NK-92 treated with Interleukin-12 subunit alpha and Interleukin-12 subunit beta, amount 100 ng/mL, for 24 hours (cell line): ENCODE measurements at places on chromosomes 1 and 21.

DNA sequence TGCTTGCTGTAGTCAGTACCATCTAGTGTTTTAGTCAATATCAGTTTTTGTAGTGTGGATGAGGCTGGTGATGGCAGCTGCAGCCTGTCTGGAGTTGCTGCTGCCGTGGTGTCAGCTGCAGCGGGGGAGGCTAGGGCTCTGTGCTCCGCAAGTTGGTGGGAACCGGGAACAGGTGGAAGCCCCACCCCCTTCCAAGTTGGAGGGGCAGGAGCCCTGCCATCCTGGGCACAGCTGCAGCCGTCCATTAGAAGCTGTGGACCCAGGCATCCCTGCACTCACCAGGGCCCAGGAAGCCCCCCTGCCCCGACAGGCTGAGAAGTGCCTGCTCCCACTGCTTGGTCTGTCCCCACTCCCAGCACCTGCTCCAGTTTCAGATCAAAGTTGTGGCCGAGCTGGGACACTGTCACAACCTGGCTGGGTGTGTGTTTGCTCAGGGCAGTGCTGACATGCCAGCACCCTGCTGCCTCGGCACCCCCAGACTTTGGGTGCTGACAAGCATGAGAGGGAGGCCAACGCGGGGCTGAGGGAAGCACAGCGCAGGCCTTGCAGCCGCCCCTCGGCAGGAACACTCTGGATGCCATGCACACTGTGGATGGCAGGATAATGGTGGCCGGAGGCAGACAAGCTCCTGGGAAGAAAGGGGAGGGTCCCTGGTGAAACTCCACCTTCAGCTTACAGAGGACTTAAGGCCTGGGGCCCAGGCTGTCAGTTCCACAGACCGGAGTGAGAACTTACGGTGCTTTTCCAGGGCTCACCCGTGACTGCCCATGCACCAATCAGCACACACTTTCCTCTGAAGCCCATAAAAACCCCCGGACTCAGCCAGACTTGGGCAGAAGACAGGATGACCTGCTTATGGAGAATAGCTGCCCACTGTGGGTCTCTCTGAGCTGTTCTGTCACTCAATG is 86.9 kb downstream of the ADARB1 start:
- no peak for DNase-seq

DNA sequence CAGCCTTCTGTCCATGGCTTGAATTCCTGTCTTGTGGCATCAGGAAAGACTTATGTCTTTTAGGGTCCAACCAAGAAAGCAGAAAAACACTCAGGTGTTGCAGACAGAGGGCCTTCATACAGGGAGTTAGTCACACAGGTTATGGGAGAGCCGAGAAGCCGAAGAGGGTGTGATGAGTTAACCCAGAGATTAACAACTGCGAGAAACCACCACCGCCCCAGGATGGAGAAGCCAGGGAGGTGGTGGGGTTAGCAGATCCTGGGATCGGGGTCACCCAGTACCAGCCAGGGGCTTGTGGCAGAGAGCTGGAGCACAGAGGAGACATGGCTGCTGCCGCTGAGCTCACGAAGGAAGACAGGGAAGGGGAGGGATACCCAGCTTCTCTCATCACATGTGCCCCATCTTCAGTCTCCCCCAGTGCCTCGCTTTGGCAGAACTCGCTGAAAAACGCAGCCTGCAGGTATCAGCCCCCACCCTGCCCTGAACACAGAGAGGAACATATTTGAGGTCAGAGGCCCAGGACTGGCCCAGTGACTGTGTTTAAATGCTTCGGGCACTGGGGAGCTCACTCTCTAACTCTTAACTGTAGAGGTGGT is 58.7 kb downstream of the RUNX3 start:
- DNase-seq: no peak

GRCh38 chr1:16211824-16212223 is 628 bp downstream of the ARHGEF19 start:
- no peak for DNase-seq

- DNase-seq: no peak
These were observed 123.8 kb upstream of the PRDX6 start for GRCh38 chr1:173353350-173353749.

DNA sequence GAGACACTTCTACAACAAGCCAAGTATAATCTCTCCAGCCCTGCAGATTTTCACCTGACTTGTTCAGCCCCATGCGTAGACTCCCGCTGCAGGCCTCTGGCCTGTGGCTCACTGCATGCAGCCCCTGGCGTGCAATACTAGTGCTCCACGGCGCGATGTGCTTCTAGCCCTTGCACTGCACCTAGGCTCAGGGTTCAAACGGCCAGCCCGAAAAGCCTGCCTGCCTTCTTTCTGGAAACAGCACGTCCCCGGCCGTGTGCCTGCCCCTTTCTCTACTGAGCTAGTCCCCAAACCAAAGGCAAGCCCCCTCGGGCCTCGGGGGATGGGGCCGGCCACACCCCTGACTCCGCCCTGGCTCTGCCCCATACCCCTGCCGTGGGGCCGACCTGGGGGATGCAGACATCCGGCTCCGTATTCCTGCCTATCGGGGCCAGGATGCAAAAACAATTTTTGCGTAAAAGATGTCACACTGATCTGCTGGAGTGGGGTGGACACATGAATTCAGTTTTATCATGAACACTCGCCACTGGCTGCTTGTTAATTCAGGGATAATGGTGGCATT is 26.3 kb upstream of the TRAPPC10 start:
- no peak for DNase-seq

DNA sequence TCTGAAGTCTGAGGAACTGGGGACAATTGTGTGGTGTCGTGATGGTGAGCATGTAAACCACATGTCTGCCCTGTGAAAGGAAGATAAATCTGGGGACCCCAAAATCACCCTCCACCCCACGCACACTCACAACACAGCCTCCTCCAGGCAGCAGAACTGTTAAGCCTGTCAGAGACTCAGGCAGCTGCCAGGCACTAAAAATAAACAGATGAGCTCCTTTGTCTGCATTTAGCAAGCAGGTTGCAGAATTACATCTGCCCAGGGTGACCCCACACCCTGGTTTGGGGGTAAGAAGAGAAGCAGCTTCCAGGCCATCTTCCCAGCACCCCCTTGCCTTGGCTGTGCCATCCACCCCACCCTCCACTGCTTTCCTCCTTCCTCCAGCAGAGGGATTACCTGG is 119.1 kb upstream of the RUNX3 start:
- DNase-seq: no peak

GRCh38 chr1:84833194-84833593 is 59.8 kb downstream of the LPAR3 start:
- no peak for DNase-seq

DNA sequence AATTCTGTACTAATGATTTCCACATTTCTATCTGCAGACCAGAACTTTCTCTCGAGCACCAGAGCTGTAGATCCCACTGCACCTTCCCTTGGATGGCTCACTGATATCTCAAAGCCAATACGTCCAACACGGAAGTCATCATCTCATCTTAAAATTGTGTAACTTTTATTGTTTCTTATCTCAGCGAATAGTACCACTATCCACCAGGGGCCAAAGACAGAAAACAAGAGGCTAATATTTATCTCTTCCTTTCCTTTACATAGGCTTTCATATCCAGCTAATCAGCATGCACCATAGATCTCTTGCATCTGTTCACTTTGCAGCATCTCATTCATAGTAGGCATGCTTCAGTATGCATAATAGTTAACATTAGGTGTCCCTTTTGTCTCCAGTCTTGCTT is 303.6 kb downstream of the PTPRC start:
- DNase-seq: no peak

DNA sequence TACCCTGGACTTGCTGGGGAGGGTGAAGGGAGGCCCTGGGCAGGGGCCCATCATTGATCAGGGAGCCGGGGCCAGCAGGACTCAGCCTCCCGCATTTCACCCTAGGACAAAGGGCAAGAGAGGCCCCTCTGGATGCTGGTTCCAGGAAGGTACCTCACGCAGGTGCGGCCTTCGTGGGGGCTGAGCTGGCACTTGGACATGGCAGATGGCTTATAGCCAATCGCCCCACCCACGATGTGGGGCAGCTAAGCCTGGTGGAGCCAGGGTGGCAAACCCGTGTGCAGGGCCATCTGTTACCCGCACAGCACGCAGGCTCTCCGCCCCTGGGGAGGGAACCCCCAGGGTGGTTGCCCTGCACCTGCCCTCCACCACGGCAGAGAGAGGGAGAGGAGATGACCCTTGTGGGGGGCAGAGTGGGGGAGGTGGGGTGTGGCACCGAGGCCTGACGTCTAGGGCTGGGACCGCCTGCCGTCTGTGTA is 2.5 kb downstream of the TFF3 start:
- no peak for DNase-seq

DNA sequence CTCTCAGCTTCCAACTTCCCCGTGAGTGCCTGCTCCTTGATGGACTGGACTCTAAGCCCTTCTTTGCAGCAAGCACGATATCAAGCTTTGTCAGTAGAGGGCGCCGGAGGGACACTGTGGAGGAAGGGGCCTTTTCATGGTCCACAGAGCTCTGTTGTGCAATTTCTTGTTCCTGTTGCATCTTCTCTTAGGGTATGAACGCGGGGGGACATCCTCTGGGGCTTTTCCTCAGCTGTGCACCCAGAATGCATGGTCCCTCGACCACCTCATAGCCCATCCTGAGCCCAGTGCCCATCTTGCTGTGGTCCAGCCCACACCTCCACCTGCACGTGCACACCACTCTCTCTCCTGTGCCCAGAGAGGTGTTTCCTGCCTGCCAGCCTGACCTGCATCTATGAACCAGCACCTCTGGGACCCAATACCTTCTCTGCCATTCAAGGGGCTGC is 556.8 kb downstream of the PTPRU start:
- DNase-seq: peak; percentile 73

GRCh38 chr1:105172788-105173187 is 1423.1 kb downstream of the AMY1C start:
- DNase-seq: no peak

DNA sequence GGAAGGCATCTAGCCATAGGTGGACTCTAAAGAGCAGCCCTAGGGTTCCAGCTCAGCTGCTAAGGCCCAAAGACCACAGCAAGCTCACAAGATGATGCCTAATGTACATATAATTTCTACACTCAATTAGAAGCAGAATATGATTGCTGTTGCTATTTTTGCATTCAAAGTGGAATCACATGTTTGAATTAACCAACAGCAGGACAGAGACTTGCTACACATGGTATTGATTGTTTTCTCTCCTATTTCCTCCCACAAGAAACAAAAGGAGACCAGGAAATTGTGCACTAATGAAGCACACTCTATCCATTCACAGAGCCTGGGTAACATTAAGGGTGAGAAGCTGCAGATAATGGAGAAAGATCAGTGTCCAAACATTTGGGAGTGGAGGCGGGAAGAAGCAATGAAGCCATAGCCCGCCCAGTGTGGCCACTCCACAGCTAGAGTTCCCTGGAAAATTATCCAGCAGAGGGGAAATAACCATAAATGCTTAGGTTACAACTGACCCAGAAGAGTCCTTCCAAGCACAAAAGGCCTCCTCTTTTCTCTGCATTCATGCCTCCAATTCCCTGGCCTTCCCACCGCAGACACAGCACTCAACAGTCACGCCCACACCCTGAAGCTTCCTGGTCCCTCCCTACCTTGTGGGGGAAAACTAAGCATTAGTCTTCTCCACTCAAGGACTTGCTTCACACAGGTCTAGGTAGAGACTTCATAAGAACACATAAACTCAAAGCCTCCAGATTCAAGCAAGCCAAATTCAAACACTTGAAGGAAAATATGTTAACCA is 7.5 kb downstream of the CNN3 start:
- DNase-seq: no peak

GRCh38 chr1:203145321-203146041 is 18.0 kb downstream of the ADORA1 start:
- DNase-seq: no peak

DNA sequence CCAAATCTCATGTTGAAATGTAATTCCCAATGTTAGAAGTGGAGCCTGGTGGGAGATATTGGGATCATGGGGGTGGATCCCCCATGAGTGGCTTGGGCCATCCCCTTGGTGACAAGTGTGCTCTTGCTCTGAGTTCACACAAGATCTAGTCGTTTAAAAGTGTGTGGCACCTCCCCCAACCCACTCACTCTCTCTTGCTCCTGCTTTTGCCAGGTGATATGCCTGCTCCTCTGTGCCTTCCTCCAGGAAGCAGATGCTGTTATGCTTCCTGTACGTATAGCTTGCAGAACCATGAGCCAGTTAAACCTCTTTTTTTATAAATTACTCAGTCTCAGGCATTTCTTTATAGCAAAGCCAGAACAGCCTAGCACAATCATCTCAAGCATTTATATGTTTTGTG is 23.0 kb upstream of the HSPA13 start:
- DNase-seq: no peak

GRCh38 chr1:202130816-202131522 is 8.3 kb downstream of the GPR37L1 start:
- DNase-seq: no peak
